ENCODE measurements at places on chromosomes 4 and X.
A peak's percentile ranks its signal among the peaks of the same experiment; 100 is the strongest.

DNA sequence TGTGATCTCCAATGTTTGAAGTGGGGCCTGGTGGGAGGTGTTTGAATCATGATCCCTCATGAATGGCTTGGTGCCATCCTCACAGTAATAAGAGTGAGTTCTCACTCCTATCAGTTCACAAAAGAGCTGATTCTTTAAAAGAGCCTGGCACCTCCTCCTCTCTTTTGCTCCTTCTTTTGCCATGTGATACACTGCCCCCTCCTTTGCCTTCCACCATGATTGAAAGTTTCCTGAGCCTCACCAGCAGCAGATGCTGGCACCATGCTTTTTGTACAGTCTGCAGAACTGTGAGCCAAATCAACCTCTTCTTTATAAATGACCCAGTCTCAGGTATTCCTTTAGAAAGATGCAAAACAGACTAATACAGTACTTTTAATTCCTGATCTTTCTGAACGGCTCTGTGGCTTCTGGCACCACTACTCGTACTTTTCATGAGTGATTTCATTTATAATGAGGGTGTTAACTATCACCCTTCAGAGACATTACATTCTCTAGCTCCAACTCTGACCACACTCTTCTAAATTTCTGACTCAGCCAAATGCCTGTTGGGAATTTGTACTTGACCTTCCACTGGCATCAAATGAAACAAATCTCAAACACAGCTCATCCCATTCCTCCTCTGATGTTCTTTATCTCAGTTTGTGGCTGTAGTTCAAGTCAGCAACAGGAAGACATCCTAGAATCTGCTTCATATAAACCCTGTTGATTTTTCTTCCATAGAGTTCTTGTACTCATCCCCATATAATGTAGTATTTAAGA is 4.2 kb downstream of the UFSP2 start:
- DNase-seq: no peak

GRCh38 chrX:112844250-112844649 is 3.6 kb upstream of the AMOT start:
- DNase-seq: no peak

DNA sequence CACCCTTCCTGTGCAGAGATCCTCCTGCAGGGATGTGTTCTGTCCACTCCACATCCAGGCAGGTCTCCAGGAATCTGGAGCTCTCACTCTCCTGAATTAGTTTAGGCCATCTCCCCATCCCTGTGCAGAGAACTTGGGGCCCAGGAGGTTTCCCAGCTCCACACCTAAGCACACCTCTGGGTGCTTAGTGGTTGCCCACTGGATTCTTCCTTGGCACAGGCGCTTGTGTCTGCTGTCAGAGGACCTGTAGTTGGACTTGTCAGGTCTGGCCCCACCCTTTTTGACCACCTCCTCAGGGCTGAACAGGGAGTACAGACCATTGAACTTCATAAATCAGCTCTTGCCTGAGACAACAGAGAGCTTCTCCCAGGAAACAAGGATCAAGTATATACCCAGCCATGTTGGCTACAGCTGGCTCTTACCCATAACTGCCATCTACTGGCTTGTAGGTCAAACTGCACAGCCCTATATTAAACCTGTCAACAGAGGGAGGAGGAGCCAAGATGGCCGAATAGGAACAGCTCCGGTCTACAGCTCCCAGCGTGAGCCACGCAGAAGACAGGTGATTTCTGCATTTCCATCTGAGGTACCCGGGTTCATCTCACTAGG is 275.5 kb downstream of the PPARGC1A start:
- peak; percentile 26 for DNase-seq

GRCh38 chrX:54042609-54043021 is 1.7 kb downstream of the PHF8 start:
- peak; percentile 66 for DNase-seq

- no peak for DNase-seq
Measured at GRCh38 chrX:110087485-110088356, 84.8 kb downstream of the TMEM164 start.

DNA sequence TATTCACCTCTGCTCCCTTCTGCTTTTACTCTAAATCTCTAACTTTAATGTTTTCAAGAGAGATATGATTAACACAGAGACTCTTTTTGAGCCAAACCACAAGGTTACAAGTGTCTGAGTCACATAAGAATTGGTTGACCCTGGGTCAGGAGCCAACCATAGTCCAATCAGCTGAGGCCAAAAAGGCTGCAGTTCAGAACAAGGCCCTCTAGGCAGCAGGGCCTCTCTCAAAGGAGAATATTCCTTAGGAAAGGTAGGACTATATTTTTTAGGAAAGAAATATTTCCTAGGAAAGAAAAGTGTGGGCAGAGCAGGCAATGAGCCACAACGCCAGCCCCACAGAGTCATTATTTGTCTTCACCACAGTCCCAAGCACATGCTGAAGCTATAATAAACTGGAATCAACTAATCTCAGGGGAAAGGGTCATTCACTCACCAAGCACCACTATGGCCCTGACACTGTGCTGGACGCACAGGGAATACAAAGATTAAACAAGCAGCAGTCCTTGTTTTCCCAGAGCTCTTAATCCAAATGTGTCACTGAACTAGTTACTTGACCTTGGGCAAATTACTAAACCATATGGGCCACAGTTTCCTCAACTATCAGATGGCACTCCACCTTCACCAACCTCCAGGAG is 2.2 kb downstream of the ATP8A1 start:
- no peak for DNase-seq

DNA sequence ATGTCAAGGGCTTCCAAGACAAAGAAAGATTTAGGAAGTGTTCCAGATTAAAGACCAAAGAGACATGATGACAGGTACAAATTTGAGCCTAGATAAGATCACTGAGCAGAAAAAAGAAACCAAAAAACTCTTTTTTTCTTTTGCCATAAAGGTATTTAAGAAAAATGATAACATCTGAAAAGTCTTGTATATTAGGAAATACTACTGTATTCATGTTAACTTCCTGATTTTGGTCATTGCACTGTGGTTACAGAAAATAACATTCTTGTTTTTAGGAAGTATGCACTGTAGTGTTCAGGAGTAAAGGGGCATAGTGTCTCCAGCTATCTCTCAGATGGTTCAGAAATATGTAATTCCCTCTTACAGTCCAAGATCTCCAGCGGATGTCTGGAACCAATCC is 37.1 kb downstream of the RWDD4 start:
- no peak for DNase-seq

DNA sequence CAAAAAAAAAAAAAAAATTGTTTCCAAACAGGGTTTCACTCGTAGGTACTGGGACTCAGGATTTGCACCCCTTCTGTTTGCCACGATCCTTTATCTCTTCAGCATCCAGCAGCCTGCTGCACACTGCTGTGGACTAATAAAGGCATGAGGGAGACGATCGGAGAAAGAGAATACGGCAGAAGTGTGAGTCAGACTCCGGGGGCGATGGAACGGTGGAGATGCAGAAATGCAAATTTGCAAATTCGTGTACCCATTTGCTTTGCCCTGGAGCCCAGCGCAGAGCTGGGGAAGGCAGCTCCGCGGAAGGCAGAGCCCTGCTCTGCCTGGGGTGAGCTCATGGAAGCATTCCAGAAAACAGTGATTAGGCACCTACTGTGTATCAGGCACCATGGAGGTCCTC is 270.3 kb downstream of the ASMT start:
- DNase-seq: no peak

- no peak for DNase-seq
Measured at GRCh38 chr4:115332078-115332477, 218.7 kb upstream of the NDST4 start.

GRCh38 chr4:15913631-15913970 is 24.9 kb downstream of the FGFBP1 start:
- DNase-seq: no peak

GRCh38 chr4:3821580-3822229 is 55.5 kb downstream of the ADRA2C start:
- DNase-seq: no peak

- DNase-seq: peak; percentile 55
Measured at GRCh38 chrX:110167952-110168451, 149.9 kb downstream of the AMMECR1 start.

DNA sequence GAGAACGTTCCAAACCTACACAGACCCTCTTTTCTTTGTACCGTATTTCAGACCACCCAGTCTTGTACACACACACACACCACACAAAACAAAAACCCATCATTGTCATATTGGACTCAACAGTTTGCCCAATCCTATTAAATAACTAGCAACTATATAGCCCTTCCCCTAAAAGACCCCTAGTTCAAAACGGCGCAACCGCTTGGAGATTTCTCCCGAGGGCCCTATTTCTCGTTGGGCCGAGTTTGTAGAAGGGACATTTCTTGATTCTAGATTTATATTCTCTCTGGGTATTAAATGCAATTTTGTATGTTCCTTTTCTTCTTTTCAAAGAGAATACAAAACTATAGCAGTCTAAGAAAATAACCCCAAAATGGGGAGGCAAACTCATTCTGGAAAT is 547 bp upstream of the PDGFRA start:
- DNase-seq: no peak

DNA sequence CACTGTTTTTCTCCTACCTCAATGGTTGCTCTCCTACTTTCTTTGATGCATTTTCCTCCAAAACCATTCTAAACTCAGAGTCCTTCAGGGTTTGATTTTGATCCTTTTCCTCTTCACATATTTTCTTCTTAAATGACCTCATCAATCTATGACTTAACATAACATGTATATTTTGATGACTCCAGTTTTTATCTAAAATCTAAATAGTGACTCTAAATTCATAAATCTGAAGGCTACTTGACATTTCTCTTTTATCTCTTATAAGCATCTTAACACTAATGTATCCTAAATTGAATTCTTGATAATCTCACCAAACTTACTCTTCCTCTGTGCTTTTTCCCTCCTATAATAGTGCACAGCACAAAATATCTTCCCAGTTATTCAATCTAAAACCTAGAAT is 4.7 kb upstream of the ARHGEF38 start:
- no peak for DNase-seq
